Stimulated activated CD4-positive, alpha-beta T cell treated with anti-CD3 and anti-CD28 coated beads, Interleukin-2, amount 100 ng/mL, for 48 hours (primary cell): ENCODE measurements at places on chromosomes 5 and 9.

GRCh38 chr9:126397056-126397455, 70.4 kb downstream of the MVB12B start:
- DNase-seq = peak; percentile 41

DNA sequence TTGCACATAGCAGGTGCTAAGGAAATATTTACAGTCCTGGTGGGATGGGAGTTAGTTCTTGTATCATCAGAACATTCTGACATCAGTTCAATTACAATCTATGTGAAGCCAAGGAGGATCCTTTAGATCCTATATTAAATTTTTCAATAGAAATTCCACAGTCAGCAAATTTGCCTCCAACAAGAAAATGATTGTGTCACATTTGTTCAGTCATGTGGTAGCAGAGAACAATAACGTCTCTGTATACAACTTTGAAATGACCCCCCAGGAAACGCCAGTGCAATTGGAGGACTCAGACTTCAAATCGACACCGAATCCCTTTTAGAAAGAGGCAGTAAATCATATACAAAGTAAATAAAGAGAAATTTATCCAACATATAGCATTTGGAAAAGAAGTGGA, 392.1 kb downstream of the DTWD2 start:
- DNase-seq = no peak

GRCh38 chr5:56848206-56848605, 32.9 kb downstream of the MAP3K1 start:
- DNase-seq = no peak

- no peak for DNase-seq
These were observed 11.0 kb downstream of the SKP2 start for GRCh38 chr5:36162810-36163486.

- no peak for DNase-seq
These were observed 153.7 kb upstream of the DAPK1 start for GRCh38 chr9:87343816-87344430.

GRCh38 chr9:75636427-75637045, 253.9 kb upstream of the PCSK5 start:
- no peak for DNase-seq

GRCh38 chr9:132733260-132733815, 63.1 kb downstream of the GTF3C4 start:
- no peak for DNase-seq

DNA sequence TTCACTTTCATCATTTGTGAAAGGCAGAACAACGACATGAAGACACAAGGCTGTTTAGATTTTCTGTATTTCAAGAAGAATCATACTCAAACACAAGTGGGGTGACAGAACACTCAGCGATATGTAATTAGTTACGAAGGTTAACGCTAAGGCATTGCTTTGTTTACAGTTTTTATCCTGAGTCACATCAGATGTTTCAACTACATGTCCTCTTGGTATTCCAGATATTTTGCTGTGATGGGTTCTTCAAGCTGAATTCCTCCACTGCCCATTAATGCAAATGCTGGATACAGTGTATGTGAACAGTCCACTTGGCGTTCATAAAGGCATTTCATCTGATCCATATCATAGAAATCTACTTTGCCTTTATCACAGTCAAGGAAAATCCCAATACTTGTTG, 43.4 kb downstream of the TRIM36 start:
- no peak for DNase-seq

GRCh38 chr9:27176971-27177370, 67.9 kb downstream of the TEK start:
- DNase-seq = no peak

- no peak for DNase-seq
These were observed 659.8 kb downstream of the TLE4 start for GRCh38 chr9:80231318-80232236.

DNA sequence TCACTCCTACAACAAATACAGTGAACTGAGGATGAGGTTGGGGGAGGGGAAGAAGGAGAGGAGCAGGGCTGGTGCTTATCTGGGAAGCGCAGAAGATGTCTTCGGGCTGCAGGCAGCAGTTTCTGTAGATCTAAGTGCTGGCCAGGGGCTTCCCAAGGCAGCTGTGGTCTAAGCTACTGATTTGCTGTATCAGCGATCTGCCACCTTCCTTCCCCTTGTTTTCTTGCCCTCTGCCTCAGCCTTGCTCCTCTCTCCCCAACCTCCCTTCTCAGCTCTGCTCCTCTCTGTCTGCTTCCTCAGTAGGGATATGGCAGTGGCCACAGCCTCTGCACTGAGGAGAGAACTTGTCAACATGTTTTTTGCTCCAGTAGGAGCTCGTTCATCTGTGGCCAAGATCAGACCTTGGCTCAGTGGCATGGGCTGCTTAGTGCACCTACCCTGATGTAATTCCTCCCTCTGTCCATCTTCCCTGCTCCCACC, 42.8 kb upstream of the IL6ST start:
- no peak for DNase-seq

- DNase-seq = no peak
These were observed 20.4 kb downstream of the ACO1 start for GRCh38 chr9:32404856-32405255.

- DNase-seq = no peak
These were observed 36.7 kb upstream of the HMHB1 start for GRCh38 chr5:143775258-143775657.

DNA sequence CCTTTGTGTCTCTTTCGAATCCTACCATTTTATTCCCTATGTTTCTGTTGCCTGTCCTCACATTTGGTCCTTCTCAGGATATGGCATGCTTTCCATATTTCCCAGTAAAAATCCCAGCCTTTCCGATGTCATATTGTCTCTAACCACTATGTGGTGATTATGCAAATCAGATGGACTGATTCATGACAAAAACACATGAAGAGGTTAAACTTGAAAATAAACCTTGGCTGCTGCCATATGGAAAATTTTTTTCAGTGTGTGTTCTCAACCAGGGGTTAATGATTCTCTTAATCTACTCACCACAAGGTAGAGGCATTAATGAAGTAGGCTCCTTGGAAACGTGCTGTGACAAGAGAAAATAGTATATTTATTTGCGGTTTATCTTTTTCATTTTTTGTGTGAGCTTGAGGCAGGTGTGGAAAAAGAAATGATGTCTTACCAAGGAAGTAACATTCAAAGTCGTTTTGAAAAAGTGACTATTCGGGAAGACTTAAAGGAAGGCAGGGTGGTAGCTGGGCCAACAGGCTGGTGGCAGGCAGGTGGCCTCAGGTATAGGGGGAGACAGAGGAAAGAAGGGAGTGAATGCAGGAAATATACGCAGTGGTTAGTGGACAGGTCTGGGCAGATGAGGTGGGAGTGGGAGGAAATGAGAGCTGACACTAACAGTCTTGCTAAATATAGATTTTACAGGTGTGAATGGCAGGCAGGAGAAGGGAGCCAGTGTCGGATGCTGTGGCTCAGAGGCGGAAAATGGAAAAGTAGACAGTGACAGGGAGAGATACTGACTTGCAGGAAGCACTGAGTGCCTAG, 46.2 kb downstream of the DMRT2 start:
- DNase-seq = no peak

GRCh38 chr9:83238871-83239640, 176.1 kb upstream of the RASEF start:
- no peak for DNase-seq

GRCh38 chr9:135783540-135784245, 81.7 kb downstream of the KCNT1 start:
- DNase-seq = no peak

- DNase-seq = no peak
These were observed 347.4 kb upstream of the NUDT12 start for GRCh38 chr5:103910011-103910410.

- DNase-seq = no peak
These were observed 157.4 kb downstream of the SNCAIP start for GRCh38 chr5:122469384-122469919.

- no peak for DNase-seq
These were observed 41.8 kb downstream of the RAPGEF1 start for GRCh38 chr9:131697908-131698617.

- DNase-seq = no peak
These were observed 10.1 kb downstream of the LHFPL2 start for GRCh38 chr5:78638423-78638822.

- no peak for DNase-seq
These were observed 15.1 kb upstream of the CCL28 start for GRCh38 chr5:43427306-43427705.

- no peak for DNase-seq
These were observed 438 bp upstream of the ARSI start for GRCh38 chr5:150303070-150303615.

DNA sequence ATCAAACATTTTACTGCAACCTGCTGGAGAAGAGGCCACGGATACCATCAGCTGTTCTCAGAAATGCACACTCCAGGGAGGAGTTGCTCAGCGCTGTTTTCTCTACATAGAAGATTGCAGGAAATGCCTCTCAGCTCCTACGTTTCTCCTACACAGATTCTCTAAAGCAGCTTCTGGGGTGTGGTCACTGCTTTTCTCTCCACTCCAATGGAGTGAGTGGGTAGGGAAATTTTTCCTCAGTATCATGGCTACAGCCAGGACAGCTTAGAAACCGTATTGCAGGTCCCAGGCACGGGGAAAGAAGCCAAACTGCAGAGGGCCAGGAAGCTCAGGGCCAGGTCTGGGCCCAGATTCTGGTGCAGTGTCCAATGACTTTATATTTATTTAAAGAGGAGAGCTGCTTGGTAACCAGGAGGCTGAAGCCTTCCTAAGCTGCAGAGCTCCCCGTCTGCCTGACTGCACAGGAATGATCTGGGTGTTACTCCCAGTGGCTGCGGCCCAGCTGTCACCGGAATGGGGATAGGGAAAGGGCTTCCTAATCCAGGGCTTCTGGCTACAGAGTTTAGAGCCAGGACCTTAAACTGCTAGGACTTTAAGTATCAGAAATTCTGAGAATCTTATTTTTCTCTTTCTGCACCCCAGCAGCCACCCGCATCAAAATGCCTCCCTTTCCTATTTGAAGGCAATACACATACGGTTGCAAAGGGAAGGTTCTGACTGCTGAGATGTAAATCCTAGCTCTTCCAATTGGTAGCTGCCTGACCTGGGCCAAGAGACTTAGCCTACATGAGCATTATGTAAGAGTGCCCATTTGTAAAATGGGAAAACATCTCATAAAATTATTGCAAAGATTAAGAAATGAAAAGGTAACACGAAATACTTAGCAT, 1.4 kb upstream of the SPTAN1 start:
- DNase-seq = no peak

- no peak for DNase-seq
These were observed 39.7 kb upstream of the SPRY4 start for GRCh38 chr5:142364251-142365145.

- DNase-seq = peak; percentile 76
These were observed 6.3 kb upstream of the MXD3 start for GRCh38 chr5:177317959-177318377.
